ENCODE measurements at places on chromosomes 6 and 20.

GRCh38 chr6:162219266-162219665 lies 508.3 kb downstream of the PRKN start:
- peak; percentile 27 for DNase-seq

- peak; percentile 83 for DNase-seq
Observed at GRCh38 chr20:4820806-4821518, 99.3 kb downstream of the PRND start.

- DNase-seq = no peak
Observed at GRCh38 chr6:72683797-72684196, 61.9 kb downstream of the KCNQ5 start.

DNA sequence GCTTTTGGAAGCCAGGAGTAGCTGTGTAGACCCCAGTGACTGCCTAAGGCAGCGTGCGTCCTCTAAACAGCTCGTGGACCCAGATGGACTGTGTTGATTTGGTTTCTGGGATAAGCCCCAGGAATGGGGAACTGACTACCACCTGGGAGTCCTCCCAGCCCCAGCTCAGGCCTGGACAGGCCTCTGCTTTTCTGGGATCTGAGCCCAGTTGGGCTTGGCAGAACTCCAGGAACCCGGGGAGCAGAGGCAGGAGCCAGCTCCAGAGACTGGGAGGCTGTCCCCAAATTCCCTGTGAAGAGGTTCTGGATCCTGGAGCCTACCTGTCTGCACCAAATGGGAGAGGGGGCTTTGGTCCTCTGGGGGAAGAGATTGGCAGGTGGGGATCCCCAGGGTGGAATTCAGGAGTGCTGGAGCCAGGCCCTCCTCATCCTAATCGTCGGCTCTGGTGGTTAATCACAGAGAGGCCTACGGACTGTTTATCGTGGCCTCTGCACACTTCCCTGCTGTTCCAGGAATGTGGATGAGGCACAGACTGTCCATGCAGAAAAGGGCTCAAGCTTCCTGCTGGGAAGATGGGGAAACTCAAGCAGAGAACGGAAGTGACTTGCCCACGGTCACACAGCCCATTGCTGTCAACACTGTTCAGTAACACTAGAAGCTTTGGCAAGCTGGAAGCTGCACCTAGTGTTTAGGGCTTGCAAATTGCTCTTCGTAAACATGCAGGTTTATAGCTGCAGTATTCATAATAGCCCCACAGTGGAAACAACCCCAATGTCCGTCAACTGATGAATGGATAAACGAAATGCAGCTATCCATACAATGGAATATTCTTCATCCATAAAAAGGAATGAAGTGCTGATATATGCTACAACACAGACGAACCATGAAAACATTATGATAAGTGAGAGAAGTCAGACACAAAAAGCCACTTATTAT lies 100.6 kb downstream of the KCNB1 start:
- peak; percentile 81 for DNase-seq

DNA sequence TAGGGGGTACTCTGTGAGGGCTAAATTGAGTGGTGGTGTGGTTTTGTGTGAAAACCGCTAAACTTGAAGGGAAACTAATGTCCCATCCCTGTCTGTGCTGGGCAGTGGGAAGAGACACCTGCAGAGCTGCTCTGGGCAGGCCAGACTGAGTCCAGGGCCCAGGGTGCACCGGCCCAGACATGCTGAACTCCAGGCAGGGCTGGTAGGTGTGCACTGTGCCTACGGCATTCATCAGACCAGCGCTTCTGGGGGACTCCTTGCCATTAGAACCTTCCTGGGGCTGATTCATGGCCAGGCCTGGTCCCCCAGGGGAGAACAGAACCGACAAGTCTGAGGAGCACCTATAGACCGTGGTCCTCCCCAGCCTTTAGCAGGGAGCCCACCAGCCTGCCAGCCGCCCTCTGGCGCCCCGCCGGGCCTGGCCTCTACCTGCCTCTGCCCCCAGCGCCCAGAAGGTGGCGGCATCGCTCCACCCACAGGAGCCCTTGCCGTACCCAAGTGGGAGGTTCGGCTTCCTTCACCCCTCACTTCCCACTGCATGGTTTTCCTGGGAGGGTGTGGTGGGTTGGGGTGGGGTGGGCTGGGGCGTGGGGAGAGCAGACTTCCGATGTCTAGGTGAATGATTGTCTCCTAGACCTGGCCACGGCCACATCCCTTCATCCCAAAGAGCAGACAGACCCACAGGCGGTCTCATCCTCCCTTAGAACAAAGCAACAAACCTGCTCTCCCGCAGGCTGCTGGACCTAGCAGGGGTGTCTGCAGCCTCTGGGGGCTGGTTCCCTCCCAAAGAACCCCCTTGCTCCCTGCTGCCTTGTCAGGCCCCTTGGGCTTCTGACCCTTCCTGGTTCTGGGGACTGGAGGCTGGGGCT lies 15.5 kb downstream of the CCDC167 start:
- peak; percentile 31 for DNase-seq

DNA sequence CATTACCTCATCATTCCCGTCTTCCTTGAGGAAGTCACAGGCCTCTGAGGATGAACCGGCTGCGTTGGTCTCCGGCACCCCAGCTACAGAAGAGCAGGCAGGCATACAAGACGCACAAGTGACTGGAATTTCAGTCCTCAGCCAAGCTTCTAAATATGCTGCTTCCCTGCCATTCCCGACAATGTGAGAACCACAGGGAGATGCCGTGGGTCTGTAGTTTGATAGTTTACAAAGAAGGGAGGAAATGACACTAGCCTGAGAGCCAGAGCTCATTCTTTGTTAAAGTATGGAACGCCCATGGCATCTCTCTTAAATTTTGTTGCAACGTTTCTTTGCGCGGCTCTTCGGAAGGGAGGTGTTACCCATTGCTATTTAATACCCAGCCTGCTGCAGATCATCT lies 25.7 kb downstream of the HEBP2 start:
- no peak for DNase-seq

DNA sequence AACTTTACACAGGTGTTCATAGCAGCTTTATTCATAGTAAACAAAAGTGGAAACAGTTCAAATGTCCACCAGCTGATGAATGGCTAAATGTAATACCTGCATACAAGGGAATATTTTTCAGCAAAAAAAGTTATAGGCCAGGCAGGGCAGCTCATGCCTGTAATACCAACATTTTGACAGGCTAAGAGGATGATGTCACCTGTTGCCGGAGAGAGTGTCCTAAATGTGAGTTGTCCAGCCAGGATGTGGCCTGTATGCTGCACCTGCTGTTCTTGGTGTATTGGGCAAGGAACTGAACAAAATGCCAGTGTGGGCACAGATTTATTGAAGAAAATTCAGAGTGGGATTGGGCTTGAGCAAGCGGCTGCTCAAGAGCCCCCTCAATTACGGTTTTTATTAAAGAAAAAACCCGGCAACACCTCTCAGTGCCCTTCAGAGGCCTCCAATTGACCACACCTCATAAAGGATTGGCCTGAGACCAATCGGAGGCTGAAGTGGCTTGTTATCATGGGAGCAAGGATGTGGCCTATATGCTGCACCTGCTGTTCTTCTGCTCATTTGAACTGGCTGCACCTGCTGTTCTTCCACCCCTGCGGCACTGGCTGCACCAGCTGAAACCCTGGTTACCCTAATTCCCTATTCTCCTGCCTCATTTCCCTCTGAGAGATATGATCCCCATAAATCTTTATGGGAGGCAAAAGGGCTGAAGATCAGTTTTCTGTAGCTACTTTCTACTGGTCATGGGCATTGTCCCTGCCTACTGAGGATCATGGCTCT lies 164.3 kb upstream of the PROKR2 start:
- DNase-seq = no peak

Data from muscle of arm (tissue), 14 donors.